ENCODE measurements at places on chromosomes 6 and 20.

DNA sequence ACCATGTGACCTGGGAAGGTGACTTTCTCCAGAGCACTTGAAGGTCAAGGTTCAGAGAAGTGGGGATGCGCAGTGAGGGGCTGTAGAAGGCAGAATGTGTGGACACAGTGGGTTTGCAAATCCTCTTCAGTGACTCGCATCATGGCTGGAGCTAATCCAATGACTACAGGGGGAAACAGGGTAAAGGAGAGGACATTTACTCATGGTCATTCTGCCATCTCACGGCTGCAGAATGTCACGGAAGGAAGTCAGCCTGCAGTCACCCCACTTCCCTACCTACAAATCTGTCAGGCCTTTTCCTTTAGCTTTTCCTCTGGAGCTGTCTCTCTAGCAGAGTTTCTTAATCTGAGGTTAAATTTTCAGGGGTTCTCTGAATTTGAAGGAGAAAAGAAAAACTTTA, 337.6 kb downstream of the CDC5L start:
- DNase-seq, result no peak

GRCh38 chr6:31068669-31069340, 43.6 kb downstream of the C6orf15 start:
- peak; percentile 83 for DNase-seq

DNA sequence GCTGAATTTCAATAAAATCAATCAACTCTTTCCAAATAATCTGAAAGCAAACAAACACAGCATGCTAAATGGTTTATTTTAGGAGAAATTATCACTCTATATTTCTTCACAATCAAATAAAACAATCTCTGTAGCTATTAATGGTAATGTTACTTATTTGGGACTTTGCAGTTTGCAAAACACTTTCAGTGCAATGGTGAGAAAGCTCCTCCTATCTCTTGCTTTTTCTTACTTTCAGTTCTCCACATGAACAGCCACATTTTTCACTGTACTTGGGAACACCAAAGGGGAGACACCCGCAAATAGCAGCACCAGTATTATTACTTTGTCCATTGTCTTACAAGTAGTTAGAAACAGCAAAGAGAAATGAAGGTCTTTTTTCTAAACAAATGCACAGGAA, 92.4 kb downstream of the DST start:
- DNase-seq, result no peak

DNA sequence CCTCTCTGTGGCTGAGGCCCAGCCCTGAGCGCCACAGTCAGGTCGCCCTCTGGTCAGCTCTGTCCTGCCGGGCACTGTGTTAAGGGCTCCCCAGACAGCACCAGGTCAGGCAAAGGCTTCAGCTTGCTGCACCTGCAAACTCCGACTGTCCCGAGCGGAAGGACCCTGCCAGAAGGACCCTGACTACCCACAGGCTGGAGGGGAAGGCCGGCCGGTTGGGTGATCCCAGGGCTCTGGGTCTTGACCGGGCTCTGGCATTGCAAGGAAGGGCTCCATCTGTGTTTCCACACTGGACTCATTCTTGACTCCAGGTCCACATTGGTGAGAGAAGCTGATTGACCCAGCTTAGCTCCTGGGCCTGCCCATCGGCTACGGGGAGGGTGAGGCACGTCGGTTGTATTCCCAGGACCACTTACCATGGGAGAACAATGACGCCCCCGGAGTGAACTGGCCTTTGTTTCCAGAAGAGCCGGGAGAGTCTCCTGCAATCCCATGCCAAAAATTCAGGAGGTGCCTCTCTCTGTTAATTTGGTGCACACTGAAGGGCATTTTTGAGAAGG, 229.8 kb downstream of the TAF4 start:
- no peak for DNase-seq

DNA sequence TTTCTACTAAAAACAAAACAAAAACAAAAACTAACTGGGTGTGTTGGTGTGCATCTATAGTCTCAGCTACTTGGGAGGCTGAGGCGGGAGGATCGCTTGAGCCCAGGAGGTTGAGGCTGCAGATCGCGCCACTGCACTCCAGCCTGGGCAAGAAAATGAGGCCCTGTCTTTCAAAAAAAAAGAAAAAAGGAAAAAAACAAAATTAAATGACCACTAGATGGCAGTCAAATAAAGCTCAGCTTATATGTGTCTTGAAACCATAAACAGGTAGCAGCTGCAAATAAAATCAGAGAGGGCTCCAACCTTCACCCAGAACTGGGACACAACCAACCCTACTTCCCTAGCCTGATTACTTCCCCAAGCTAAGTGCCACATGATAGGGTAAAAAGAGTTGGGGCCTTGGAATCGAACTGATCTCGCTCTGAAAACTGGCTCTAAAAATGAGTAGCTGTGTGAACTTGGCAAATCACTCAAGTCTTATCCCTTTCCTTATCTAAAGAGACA, 67.1 kb upstream of the ADGRF4 start:
- no peak for DNase-seq

DNA sequence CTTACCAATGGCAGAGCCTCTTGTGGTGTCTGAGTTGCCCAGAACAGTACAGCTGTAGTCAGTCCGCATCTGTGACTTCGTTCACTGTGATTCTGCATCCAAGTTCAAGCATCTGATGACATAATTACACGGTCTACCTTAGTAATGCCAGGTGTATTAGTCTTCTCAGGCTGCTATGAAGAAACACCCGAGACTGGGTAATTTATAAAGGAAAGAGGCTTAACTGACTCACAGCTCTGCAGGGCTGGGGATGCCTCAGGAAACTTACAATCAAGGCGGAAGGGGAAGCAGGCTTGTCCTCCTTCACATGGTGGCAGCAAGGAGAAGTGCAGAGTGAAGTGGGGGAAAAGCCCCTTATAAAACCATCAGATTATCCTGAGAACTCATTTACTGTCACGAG, 163.9 kb upstream of the SULF2 start:
- DNase-seq, result no peak

GRCh38 chr20:4217349-4217841, 202.0 kb upstream of the RNF24 start:
- no peak for DNase-seq

DNA sequence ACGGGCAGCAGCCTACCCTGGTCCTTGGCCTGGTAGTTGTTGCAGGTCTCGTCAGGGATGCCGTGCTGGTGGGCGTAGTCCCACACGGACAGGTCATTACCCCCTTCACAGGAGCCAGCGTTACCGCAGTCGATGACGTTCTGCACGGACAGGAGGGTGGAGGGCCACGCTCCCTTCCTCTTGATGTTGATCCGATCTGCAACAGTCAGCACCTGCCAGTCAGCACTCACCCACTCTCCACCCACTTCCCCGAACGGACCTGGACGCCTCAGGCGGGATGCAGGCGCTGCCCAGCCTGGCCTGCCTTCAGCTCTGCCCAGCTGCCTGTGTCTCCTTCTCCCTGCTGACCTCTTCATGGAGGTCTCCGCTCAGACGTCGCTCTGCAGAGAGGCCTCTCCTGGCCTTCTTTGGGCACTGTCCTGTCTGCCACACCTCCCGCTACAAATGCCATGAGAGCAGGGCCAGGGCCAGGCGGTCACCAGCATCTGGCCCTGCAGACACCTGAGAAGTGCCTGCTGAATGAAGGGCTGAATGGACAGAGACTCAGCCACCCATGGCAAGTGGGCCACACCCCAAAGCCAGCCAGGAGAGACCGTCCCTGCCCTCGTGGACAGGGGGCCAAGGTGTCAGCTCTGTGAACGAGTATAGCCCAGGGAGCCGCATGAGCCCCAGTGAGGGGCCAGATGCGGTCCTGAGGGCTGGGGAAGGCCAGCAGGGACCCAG, 5.4 kb downstream of the CTSZ start:
- DNase-seq, result no peak

GRCh38 chr6:34457382-34457741, 8.5 kb upstream of the PACSIN1 start:
- DNase-seq, result no peak

- DNase-seq, result no peak
Observed at GRCh38 chr6:118356054-118356453, 192.0 kb upstream of the PLN start.

GRCh38 chr6:14036911-14037310, 80.7 kb upstream of the CD83 start:
- no peak for DNase-seq

DNA sequence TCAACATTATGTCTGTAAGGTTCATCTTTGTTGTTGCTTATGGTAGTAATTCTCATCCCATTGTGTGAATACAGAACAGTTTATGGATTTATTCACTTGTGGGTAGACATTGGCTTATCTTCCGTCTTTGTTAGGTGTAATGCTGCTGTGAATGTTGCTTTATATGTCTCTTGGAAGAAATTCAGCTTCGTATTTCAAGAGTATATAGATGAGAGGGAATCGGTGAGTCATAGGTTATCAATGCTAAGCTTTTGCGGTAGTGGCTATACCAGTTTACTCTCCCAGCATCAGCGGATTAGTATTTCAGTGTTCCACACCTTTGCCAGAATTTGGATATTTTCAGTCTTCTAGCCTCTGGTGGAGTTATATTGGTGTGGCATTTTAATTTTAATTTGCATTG, 77.8 kb downstream of the ZFAND3 start:
- DNase-seq, result no peak

DNA sequence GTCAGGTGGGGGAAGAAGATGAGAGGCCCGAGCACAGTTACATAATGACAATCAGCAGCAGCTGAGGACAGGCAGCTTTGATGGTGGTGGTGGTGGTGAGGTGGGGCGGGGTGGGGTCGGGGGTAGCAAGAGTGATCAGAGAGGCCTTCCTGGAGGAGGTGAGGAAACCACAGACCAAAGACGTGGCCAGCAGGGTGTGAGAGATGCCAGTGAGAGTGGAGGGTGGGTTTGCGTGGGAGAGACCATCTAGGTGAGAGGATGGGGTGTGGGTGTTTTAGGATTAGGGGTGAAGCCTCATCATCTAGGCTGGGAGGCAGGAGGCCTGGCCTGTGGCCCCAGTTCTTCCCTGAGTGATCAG, 76.0 kb upstream of the TOX2 start:
- DNase-seq, result no peak

- DNase-seq, result no peak
Observed at GRCh38 chr6:105902401-105903031, 183.6 kb upstream of the PRDM1 start.

GRCh38 chr6:100084316-100084990, 90.4 kb upstream of the MCHR2 start:
- no peak for DNase-seq

- DNase-seq, result no peak
Observed at GRCh38 chr20:35478804-35479472, 23.5 kb downstream of the CEP250 start.

DNA sequence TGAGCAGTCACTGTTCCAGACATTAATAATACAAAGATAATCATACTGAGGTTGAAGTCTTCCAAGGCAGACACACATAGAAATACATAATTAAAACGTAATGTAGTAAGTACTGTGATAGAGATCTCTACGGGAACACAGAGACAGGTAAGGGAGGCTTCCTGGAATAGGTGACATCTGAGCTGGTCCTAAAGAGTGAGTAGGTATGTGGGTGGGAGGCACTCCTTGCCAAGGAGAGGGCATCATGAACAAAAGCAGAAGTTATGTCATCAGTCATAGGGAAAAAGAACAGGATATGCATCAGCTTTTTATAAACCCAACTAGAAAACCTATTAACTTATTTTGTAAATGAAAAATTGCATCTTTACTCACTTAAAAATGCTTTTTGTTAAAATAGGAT, 110.0 kb downstream of the MAP7 start:
- no peak for DNase-seq

DNA sequence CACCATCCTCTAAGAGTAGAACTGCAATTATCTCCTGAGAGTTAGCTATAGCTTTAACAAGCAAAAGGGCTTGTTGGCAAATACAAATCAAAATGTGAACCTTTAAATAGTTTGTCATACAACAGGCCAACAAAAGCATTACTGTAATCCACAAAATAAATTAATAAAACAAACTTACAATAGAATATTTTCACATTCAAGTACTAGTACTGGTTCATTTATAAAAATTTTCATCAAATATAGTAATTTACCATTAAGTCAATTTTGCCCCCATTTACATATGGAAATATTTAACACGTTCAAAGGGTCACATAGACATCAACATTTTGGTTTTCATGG, 9.4 kb downstream of the RBM39 start:
- no peak for DNase-seq

- DNase-seq, result no peak
Observed at GRCh38 chr20:61912665-61913422, 152.8 kb downstream of the TAF4 start.

GRCh38 chr6:41236276-41236675, 8.1 kb downstream of the TREML4 start:
- DNase-seq, result no peak

DNA sequence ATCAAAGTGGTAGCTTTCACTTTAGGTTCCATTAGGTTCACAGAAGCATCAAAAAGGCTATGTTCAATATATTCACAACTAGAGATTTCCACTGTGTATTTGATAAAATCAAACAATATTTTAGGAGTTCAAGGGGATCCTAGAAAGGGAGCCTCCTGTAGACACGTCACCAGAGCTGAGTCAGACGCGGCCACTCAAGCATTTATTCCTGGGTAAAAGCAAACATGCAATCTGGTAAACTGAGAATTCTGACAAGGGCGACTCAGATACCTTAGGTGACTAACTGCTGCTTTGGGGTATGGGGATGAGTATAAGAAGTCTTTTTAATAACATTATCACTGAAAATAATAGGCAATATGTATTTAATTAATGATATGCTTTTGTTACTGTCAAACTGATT, 118.7 kb upstream of the HMGN3 start:
- no peak for DNase-seq

DNA sequence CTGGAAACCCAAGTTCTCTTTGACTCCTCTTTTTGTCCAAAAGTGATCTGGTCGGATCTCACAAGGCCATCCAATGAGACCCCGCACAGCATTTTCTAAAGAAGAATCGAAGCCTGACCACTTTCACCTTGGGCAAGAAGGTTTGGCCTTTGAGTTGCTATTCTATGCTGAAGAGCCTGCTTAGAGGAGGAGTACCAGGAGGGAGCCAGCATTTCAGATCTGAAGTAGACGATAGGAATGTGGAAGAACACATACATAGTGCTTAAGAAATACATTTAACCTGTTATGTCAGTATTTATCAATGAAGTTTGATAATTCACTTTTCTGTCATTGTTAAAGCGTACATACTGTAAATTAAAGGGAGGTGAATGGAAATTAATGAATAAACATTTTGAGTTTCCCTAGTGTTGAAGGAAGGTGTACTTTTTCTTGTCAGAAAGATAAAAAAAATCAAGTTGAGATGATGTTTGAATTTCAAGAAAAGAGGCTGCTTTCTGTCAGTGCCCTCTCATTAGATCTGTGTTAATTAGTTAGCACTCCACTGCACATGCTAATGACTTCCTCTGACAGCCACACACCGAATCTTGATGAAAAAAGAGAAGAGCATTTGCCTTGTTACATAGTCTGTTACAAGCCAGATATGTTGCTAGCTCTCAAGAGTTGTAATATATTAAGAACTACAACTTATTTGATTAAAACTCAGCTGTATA, 10.9 kb upstream of the TDRD6 start:
- no peak for DNase-seq

DNA sequence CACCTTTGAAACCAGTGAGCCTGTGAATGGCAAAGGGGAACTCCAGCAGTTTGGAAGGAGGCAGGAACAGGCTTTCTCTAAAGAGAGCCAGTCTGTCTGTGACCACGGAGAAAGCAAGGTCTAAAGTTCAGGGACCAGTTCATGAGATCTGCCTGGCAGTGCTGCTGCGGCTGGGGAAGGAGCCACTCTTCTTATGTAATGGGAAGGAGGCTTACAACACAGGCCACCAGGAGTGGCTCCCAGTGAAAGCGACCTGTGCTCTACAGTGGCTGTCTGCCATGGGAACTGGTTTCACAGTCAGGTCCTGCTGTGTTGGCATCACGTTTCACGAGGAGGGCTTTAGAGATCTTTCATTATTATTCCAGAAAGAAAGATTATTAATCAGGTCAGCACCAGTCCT, 291.9 kb upstream of the PRDM1 start:
- DNase-seq, result peak; percentile 77

GRCh38 chr6:53014063-53014462, 19.0 kb upstream of the GSTA4 start:
- DNase-seq, result peak; percentile 50

All from left lung (tissue), 14 donors.